ENCODE measurements at places on chromosomes 12 and 14. TPM values are rescaled to one million over a fixed set of nuclear protein-coding genes. Genes with fewer than 3 reads are reported as not detected.

The TSPAN11 gene
- 0.16 TPM for total RNA-seq

The NFE2 gene
- 1.4 TPM for total RNA-seq

The C3AR1 gene
- total RNA-seq, result not detected

The CCDC177 gene
- not detected for total RNA-seq

The KRT71 gene
- not detected for total RNA-seq

The RALGAPA1 gene
- 23.3 TPM for total RNA-seq

The GNB3 gene
- 2.0 TPM for total RNA-seq

The C12orf60 gene
- 1.5 TPM for total RNA-seq

The CAPZA3 gene
- not detected for total RNA-seq

The KLRD1 gene
- 0.03 TPM for total RNA-seq

The GOLT1B gene
- total RNA-seq, result 65.6 TPM

The CLEC7A gene
- total RNA-seq, result not detected

The SSTR1 gene
- 0.32 TPM for total RNA-seq

The IL31 gene
- total RNA-seq, result not detected

The MYF6 gene
- 119 TPM for total RNA-seq

The MNAT1 gene
- 83.7 TPM for total RNA-seq

The SLC17A8 gene
- total RNA-seq, result not detected

The SYT1 gene
- total RNA-seq, result 44.6 TPM

The NPFF gene
- total RNA-seq, result not detected

The KRT6C gene
- total RNA-seq, result not detected

The ASIC1 gene
- total RNA-seq, result 8.2 TPM

The HOXC5 gene
- total RNA-seq, result 1.2 TPM

The ESR2 gene
- total RNA-seq, result 0.16 TPM

The CLEC2D gene
- 6.6 TPM for total RNA-seq

The LRRK2 gene
- total RNA-seq, result 3.7 TPM

The PRB2 gene
- total RNA-seq, result not detected

The MYF5 gene
- total RNA-seq, result 87.5 TPM

The FOXN4 gene
- not detected for total RNA-seq

The MYO1H gene
- not detected for total RNA-seq

The CCDC175 gene
- not detected for total RNA-seq

The CCDC196 gene
- total RNA-seq, result not detected

The SLCO1C1 gene
- total RNA-seq, result not detected

The MYL2 gene
- total RNA-seq, result 24.6 TPM

The FGF6 gene
- not detected for total RNA-seq

The ACVRL1 gene
- total RNA-seq, result 0.52 TPM

The KRT78 gene
- not detected for total RNA-seq

The TSPAN19 gene
- not detected for total RNA-seq

The DENND5B gene
- 22.9 TPM for total RNA-seq

The NTN4 gene
- total RNA-seq, result 33.2 TPM

The PROX2 gene
- not detected for total RNA-seq

The WNT1 gene
- not detected for total RNA-seq

The PEX5 gene
- total RNA-seq, result 54.9 TPM

The KITLG gene
- 29.3 TPM for total RNA-seq

The AKAP6 gene
- 130 TPM for total RNA-seq

The GRIP1 gene
- 0.80 TPM for total RNA-seq

The LRRIQ1 gene
- 0.10 TPM for total RNA-seq

The SLC35F4 gene
- total RNA-seq, result not detected

The SRRM4 gene
- not detected for total RNA-seq

The KLRC3 gene
- not detected for total RNA-seq

The PYM1 gene
- total RNA-seq, result 29.3 TPM

The DCD gene
- not detected for total RNA-seq

The GLI1 gene
- 0.56 TPM for total RNA-seq

The DNAJC22 gene
- 0.62 TPM for total RNA-seq

The JPH4 gene
- not detected for total RNA-seq

The A2M gene
- total RNA-seq, result 0.99 TPM

The FAM186B gene
- 0.10 TPM for total RNA-seq

The SLC41A2 gene
- 9.7 TPM for total RNA-seq

The TMEM263 gene
- total RNA-seq, result 77.9 TPM

The KRT82 gene
- total RNA-seq, result not detected

The EML1 gene
- total RNA-seq, result 24.1 TPM
